ENCODE measurements at places on chromosomes 4 and X.

DNA sequence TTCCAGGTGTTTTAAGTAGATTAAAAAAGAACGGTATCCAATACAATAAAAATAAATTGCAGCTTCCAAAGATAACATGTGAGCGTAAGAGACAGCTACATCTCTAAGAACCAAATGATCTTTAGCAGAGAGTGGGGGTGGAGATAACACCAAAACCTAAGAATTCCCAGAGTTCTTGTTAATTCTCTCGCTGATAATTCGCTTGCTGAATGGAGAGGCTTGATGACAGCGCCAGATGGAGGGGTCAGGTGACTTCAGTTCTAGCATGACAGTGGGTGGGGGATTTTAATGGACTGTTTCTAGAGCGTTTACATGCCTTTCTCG, 2.3 kb downstream of the CLCN4 start:
- no peak for DNase-seq

DNA sequence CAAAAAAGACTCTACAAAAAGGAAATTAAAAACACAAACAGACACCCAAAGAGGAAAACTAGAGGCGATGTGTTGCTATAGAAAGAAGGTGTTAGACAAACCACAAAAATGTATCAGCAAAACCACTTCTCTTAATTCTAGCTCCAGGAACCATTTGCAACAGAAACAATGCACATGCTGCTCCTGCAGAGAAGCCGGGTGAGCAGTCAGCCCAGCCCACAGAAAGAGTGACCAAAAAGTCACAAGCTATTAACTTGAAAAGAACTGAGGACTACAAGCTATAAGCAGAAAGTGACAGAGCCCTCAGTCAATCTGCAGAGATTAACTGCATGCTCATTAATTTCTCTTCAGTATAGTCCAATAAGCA, 96.2 kb upstream of the KLHL13 start:
- DNase-seq = no peak

DNA sequence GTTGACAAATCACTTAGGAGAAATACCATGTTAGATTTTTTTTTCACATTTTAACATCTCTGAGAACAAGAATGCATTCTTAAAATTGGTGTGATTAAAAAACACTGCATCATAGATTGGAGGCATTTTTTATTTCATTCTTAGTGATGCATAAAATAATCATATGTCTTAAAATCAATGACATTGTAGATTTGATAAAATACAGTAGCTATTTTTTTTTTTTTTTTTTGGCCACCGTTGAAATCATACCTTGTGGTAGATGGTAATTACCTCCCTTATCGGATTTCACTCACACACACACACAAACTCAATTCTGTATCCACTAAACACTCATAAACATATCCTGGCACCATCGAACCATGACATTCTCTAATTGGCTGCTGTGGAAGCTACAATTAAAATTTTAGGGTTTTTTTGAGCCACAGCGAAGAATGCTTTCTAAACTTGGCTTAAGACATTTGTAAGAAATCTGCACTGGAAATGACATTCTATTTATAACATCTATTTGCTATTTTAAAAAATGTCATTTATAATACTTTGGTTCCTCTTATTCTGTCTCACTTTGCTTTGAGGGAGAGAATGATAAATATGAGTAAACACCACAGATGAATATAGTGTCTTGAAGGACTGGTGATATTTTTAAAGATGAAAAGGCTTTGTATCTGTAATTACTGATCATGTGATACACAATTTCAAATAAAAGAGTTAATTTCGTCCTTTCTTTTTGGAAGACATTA, 60.1 kb downstream of the CCSER1 start:
- no peak for DNase-seq

- no peak for DNase-seq
These were observed 31.8 kb upstream of the MTM1 start for GRCh38 chrX:150536455-150537116.

Measured in stimulated activated CD4-positive, alpha-beta T cell treated with anti-CD3 and anti-CD28 coated beads, Interleukin-2, amount 100 ng/mL, for 48 hours (primary cell).